ENCODE measurements at places on chromosomes 3 and 15.

GRCh38 chr15:79629687-79630086, 197.6 kb downstream of the MINAR1 start:
- DNase-seq: no peak

DNA sequence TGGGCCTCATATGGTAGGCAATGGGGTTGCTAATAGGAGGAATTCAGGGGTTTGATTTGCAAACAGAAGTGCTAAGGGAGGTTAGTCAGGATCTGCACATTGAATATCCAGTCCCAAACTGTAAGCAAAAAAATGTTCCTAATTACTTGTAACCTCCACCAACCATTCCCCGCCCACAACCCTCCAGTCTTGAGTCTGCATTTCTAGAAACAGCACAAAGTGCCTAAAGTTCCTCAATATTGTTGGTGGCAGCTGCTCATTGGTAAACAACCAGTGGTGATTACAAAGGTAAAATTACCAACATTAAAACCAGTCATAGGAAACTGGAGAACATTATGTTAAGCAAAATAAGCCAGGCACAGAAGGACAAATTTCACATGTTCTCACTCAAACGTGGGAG, 18.9 kb downstream of the HDC start:
- DNase-seq: no peak

- no peak for DNase-seq
These were observed 43.2 kb upstream of the SKOR1 start for GRCh38 chr15:67781907-67782690.

DNA sequence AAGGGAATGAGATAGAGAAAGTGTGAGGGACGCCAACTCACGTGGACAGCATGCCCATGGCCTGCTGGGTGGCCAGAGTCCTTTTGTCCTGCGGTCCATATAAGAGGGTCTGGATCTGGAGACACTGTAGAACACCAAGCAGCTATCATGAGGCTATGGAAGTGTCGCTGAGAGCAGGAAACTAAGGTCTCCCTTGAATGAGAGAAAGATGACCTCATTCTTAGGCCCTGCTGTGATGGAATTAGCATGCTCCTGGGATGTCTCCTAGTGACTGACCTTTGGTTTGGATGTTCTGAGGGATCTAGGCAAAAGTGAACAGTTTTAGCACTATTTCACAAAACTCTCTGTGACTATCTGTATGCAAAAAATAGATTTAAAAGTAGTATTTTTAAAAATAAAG, 34.4 kb downstream of the SYNM start:
- no peak for DNase-seq

DNA sequence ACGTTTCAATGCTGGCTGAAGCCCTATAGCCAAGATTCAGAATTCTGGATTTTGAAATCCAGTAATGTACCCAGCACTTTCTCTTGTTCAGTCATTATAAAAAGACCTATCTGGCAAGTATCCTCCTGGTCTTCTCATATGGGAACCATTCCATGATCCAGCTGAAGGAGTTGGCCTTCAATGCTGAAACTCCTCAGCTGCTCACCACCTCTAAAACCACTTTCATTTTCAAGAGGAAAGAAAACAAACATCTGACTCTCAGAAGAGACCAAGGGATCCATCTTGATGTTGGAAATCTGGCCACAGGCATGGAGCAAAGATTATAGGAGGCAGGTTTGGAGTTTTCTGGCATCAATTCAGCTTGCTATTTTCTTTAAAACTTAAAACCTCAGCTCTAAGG, 235.4 kb downstream of the FMN1 start:
- DNase-seq: no peak

DNA sequence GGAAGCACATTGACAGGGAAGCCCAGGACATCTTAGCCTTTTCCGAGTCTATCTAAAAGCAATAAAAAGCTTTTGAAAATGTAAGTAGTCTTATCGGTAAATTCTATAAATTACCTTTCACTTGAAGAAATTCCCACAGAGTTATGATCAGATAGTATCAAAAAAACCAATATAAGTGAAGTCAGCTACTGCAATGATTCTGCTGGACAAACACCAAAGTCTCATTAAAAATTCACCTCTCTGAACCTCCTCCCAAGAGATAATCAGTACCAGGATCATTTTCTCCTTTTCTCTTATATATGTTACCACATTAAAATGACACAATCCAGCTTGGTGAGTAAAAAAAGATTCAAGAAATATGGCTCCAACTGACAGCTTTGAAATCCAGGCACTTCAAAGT, 69.2 kb downstream of the FRMD5 start:
- DNase-seq: no peak

- no peak for DNase-seq
These were observed 34.7 kb downstream of the FNDC3B start for GRCh38 chr3:172074032-172074431.

Measured in NCI-H2081 treated with DMSO at 0.1 percent for 48 hours (cell line).